ENCODE measurements at places on chromosomes 7 and 10. TPM values are rescaled to one million over a fixed set of nuclear protein-coding genes. Genes with fewer than 3 reads are reported as not detected.

DNA sequence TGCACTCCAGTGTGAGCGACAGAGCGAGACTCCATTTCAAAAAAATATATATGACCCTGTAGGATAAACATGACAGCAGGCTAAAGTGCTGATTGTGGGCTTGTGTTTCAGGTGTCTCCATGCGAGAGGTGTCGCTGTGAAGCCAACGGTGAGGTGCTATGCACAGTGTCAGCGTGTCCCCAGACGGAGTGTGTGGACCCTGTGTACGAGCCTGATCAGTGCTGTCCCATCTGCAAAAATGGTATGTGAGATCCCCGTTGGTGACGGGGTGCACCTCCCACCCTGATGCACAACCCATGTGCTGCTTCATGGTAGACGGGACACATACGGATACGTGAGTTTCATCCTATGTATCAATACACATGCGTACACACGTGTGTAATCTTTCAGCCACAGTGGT is 29.2 kb downstream of the VWC2 start:
- no peak for DNase-seq

- DNase-seq, result no peak
These were observed 4.2 kb upstream of the EBF3 start for GRCh38 chr10:129968020-129968852.

GRCh38 chr7:110918949-110919548 is 171.9 kb upstream of the LRRN3 start:
- DNase-seq, result no peak

DNA sequence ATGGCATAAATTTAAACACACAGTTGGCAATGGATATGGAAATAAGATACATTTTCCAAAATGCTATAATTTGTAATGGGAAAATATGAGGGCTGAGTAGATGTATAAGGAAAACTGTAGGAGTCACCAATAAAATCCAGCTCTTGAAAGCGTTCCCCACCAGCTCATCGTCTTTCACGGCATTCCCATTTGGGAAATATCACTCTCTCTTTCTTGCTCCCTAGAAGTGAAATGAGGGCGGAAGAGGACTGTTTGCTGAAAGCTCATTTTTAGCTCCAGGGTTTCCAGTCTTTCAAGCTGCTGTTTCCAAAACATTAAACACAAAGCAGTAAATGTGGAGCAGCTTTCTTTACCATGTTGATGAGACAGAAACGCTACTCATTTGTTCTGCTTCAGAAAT is 104.6 kb upstream of the SFMBT2 start:
- no peak for DNase-seq

Gene PDE6C
- polyA plus RNA-seq, result 0.40 TPM

Gene EIF5AL1
- polyA plus RNA-seq, result 0.55 TPM

All from right renal cortex interstitium (tissue), 3 donors.